ENCODE measurements at places on chromosomes 2 and 18.

GRCh38 chr2:74227646-74228045 is 29.2 kb downstream of the MTHFD2 start:
- DNase-seq, result no peak

DNA sequence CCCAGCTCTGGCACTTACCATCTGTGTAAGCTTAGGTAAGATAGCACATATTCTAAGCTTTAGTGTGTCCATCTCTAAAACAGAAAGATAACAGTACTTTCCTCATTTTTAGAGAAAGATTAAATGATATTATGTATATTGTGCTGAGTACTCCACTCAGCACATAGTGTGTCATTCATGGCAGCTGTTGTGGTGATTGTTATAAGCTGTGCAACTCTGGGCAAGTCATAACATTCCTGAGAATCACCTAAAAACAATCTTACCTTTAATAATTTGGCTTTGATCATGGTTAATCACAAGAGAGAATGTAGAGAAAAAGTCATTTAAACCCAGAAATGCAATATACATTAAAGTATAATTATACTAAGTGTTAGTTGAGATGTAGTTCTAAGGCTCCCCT is 391.5 kb downstream of the GALNT13 start:
- DNase-seq, result no peak

- no peak for DNase-seq
Observed at GRCh38 chr2:191618046-191618780, 59.7 kb upstream of the NABP1 start.

DNA sequence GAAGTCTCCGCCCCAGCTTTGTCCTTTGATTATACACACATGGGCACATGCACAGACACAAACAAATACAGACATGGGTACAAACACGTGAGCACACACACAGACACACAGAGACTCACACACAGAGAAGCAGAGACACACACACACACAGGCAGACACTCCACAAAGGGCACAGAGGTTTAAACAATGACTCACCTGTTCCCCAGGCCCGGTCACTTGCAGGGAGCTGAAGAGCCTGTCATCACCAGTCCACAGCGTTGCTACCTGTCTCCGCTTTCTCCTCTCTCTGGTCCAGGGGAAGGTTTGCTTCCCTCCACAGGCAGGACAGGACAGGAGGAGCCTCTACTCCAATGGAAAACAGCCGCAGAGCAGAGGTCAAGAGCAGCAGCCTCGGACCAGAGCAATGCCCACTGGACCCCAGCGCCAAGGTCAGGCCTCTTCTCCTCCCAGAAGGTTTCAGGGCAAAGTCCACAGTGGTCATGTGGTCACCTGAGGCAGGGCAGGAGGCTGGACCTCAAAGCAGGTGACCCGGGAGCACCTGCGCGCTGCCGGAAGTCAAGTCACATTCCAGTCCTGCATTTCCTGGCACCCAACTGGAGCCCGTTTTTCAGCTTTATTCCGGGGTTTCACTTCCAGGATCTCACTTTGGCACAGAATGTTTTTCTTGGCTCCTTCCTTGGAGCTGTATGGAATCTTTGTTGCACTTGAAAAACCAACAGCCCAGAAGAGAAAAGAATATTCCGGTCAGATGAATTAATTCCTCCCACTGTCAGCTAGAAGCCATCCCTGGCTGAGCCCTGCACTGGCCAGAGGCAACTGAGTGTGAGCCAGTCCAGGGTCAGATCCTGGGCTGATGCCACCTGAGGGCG is at the start of gene RAB17:
RAB17 (minus strand) TSS at position 463 of the 869 bp plus-strand sequence. CDS start 4,580 bp downstream, outside the sequence.
- peak; percentile 72 for DNase-seq

DNA sequence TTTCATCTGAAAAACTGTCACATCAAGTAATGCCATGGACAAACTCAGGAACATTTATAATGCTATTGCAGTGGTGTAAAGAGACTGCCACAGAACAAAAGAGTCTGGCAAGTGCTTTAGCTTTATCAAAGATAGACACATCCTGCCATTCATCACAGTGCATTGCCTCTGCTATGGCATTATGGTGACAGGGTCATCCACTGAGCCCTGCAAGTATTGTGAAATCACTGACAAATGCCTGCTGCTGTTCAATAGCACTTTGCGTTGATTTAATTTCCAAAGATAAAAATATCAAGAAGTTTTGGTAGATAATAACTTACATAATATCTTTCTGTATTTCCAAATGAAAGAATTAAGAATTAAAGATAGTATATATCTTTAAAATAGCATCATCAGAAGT is 38.7 kb downstream of the NYAP2 start:
- DNase-seq, result no peak

DNA sequence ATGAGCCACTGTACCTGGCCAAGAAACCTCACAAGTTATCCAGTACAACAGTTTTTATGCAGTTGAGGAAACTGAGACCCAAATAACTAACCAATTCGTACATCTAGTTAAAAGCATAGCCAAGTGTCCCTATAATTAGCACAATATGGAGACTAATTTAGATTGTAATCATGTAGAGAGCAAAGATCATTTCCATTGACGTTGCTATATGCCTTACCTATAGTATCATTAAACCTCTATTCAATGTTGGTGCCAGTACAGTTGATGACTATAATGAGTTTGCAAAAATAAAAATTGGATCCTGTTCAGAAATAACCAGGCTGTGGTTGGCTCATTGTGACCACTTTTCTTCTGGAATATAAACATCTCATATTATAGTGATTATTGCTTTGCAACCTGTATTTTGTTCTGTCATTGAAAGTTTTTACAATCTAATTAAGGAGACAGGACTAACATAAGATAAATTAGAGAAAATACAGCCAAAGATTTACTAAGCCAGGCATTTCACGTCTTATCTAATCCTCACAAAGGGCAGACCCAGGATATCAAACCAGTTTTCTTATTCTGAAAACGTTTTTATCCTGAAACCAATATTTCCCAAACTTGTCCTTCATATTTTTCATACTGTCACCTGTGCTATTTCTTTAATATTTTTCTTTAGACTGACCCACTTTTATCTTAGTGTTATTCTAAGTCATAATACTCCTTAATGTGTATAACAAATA is 130.0 kb upstream of the STON1 start:
- DNase-seq, result no peak

DNA sequence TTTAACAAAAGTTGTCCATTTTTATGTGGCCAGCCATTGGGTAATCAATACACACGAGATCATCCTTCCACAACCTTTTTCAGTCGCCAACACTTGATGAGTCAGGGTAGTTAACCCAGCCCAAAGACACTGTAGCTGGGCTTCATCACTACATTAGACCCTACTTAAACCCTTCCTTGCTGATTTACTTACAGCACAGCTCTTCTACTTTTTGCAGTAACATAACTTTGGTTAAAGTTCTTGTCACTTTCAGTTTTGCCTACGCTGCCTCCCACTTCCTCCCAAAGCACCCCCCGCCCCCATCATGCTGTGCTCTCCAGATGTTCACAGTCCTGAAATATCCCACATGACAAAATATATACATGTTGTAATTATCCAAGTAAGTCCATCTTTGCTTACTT is 103.6 kb downstream of the CDK15 start:
- no peak for DNase-seq

GRCh38 chr2:56587456-56587855 is 403.7 kb downstream of the CCDC85A start:
- no peak for DNase-seq

DNA sequence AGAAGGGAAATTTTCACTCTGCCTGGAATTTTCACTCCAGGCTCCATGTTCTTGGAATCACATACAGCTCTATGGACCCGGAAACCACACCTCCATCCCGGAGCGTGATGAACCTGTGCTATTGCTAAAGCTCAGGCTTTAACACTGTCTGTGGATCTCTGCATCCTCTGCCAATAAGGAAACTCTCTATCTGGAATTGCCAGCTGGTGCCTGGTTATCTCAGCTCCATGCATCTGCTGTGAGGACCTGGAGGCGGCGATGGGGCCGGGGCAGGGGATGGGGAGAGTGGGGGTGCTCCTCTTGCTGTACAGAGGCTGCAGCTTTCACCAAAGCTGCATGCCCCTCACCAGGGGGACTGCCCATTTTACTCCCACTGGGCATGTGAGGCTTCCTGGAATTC is 754.0 kb upstream of the SOX11 start:
- DNase-seq, result no peak

GRCh38 chr2:68196120-68196716 is 38.5 kb downstream of the PNO1 start:
- no peak for DNase-seq

Data from NCI-H774 (cell line).